Activated B cell treated with CpG ODN at 0.5 μM for 24 hours (primary cell): ENCODE measurements at places on chromosomes 5 and 9.

GRCh38 chr5:14996997-14997396 is 125.4 kb upstream of the ANKH start:
- peaks cover 2% of the 10 kb centered on the region for H3K36me3 ChIP-seq
- no peaks in the 10 kb centered on the region for H3K27me3 ChIP-seq
- peak overlapping the region; percentile 15 for H3K4me3 ChIP-seq
- DNase-seq = no peak

- peaks cover 60% of the 10 kb centered on the region for H3K36me3 ChIP-seq
- DNase-seq = no peak
- H3K4me3 ChIP-seq = no peak overlapping the region
- no peak overlapping the region for H3K27ac ChIP-seq
Observed at GRCh38 chr9:71690689-71691435, 77.5 kb downstream of the CEMIP2 start.

- DNase-seq = peak; percentile 48
- peaks cover 29% of the 10 kb centered on the region for H3K4me1 ChIP-seq
- H3K27ac ChIP-seq = peak overlapping the region; percentile 80
- H3K36me3 ChIP-seq = no peaks in the 10 kb centered on the region
- H3K27me3 ChIP-seq = peaks cover 10% of the 10 kb centered on the region
Observed at GRCh38 chr5:181160152-181160754, 12.9 kb downstream of the OR2V2 start.

DNA sequence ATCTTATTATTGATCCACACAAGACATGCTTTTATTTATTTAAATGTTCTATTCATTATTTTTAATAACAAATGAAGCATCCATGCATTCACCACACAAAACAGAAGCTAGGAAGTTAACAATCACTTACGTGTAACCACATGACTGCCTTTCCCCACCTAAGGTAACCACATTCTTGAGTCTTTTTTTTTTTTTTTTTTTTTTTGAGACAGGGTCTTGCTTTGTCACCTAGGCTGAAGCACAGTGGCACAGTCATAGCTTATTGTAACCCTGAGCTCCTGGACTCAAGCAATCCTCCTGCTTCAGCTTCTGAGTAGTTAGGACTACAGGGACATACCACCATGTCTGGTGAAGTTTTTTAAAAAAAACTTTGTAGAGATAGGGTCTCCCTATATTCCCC is 133.0 kb downstream of the DOCK2 start:
- no peak for DNase-seq
- no peaks in the 10 kb centered on the region for H3K27me3 ChIP-seq
- no peak overlapping the region for H3K27ac ChIP-seq
- no peak overlapping the region for H3K4me3 ChIP-seq
- peaks cover 83% of the 10 kb centered on the region for H3K36me3 ChIP-seq

- H3K27me3 ChIP-seq = no peaks in the 10 kb centered on the region
- no peak overlapping the region for H3K4me3 ChIP-seq
- no peak for DNase-seq
- H3K36me3 ChIP-seq = no peaks in the 10 kb centered on the region
Observed at GRCh38 chr9:4674783-4675182, 4.6 kb upstream of the CDC37L1 start.

DNA sequence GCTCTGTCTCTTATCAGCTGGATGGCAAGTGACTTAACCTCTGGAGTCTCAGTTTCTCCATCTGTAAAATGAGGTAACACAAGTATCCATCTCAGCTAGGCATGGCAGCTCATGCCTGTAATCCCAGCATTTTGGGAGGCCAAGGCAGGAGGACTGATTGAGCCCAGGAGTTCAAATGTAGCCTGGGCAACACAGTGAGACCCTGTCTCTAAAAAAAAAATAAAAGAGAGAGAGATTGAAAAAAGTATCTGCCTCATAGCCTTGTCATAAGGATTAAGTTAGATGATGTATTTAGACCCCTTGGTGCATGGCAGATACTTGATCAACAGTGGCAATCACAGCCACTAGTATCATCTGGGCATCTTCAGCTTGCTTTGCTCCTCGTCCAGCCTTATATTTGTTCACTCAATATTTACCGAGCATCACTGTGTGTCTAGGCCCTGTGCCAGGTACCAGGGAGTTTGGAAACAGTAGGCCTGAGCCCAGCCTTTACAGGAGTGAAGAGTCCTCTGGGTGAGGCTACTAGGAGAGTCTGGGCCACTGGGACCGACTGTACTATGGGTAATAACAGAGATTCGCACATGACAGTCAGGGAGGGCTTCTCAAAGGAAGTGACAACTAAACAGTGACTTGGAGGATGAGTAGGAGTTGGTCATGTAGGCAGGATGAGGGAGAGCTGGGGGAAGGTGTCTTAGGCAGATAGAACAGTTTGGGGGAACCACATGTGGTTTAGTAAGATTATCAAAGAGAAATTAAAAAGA is 34.2 kb downstream of the CORO2A start:
- H3K27ac ChIP-seq = no peak overlapping the region
- no peaks in the 10 kb centered on the region for H3K36me3 ChIP-seq
- no peaks in the 10 kb centered on the region for H3K27me3 ChIP-seq

DNA sequence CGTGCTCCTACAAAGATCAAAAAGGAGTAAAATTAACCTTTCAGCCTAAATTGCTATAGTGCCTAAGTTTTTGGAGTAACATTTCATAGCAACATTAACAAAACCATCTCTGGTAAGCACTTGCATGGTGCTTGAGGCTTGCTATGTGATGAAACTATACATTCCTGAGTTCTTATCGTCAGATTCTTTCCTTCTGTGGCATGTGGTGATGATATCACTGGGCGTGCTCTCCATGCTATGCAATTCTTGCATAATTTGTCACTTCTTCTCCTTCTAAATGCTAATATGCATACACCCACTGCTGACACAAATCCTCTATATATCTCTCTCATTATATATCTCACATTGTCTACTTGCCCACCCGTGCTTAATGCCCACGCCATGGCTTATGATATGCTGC is 2019.9 kb downstream of the MAT2B start:
- no peaks in the 10 kb centered on the region for H3K4me1 ChIP-seq
- no peak for DNase-seq
- no peak overlapping the region for H3K4me3 ChIP-seq
- H3K27me3 ChIP-seq = no peaks in the 10 kb centered on the region
- H3K36me3 ChIP-seq = no peaks in the 10 kb centered on the region
- no peak overlapping the region for H3K27ac ChIP-seq

GRCh38 chr5:42912184-42912798 is 100.6 kb upstream of the SELENOP start:
- no peak for DNase-seq
- no peaks in the 10 kb centered on the region for H3K36me3 ChIP-seq
- H3K4me3 ChIP-seq = no peak overlapping the region
- H3K27me3 ChIP-seq = peaks cover under 1% of the 10 kb centered on the region

DNA sequence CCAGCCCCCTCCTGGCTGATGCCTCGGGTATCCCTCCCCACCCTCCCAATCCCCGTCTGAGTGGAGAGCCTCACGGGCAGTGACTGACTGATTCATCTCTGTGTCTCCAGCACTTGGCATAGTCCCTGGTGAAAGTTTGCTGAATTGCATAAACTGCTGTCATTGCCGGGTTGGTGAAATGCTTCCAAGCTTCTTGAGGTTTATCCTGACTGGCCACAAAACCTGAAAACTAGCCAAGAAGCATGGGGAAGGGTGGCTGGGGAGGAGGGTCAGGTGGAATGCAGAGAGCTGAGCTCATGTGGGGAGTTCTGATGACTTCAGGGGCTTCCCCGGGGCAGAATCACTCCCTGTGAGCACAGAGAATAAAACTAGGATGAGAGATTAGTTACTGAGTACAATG is 56.9 kb upstream of the GGTA1 start:
- no peak overlapping the region for H3K4me3 ChIP-seq
- no peak overlapping the region for H3K27ac ChIP-seq
- peaks cover 23% of the 10 kb centered on the region for H3K4me1 ChIP-seq
- no peak for DNase-seq

DNA sequence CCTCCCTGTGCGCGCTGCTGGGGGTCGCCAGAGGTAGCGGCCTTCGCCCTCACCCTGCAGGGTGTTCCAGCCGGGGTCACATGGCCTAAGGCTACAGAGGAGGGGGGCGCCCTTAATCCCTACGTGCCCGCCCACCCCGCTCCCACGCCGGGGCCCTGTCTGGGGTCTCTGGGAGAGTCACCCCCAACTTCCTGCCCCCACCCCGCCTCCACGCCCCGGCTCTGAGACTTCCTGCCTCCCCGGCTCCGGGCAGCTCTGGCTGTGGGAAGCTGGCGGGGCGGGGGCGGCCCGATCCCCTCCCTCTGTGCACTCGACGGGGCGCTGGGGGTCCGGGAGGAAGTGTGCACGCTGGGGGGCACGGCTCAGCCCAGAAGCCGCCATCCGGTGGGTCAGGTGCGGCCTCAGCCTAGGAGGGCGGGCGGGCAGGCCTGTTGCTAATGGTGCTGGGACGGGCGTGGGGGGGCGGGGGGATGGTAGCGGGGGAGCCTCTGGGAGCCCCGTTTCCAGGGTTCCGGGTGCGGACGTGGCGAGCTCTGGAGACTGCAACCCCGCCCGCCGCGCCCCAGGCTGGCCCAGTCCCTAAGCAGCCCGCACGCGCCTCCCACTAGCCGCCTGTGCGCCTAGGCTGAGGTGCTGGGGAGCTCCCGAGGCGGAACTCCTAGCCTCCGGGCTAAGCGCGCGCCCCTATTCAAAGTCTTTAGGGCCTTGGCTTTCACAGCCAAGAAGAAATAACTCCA is 61.6 kb downstream of the CXXC5 start:
- peaks cover 37% of the 10 kb centered on the region for H3K4me1 ChIP-seq
- H3K27ac ChIP-seq = peak overlapping the region; percentile 69
- no peaks in the 10 kb centered on the region for H3K36me3 ChIP-seq
- peak overlapping the region; percentile 70 for H3K4me3 ChIP-seq

DNA sequence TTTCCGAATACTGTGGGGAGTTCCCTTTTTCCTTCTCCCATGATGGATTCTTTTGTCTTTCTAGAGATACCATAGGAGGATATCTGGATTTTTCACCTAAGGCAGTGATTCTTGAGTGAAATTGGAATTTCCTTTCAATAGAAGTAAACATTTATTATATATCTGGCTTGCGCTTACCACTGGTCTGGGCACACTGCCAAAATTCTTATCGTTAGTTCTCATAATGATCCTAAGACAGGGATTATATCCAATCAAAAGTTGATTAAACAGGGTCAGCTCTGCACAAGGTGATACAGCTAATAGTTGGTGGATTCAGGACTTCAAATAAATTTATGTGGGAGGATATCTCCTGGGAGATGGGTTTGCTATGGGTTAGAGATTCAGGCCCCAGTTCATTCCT is 9.6 kb downstream of the TLE4 start:
- DNase-seq = no peak
- H3K36me3 ChIP-seq = peaks cover 20% of the 10 kb centered on the region
- no peak overlapping the region for H3K27ac ChIP-seq

- H3K4me1 ChIP-seq = no peaks in the 10 kb centered on the region
- no peaks in the 10 kb centered on the region for H3K36me3 ChIP-seq
- peaks cover 2% of the 10 kb centered on the region for H3K27me3 ChIP-seq
- no peak for DNase-seq
Observed at GRCh38 chr9:81871695-81872094, 56.5 kb upstream of the SPATA31D4 start.

DNA sequence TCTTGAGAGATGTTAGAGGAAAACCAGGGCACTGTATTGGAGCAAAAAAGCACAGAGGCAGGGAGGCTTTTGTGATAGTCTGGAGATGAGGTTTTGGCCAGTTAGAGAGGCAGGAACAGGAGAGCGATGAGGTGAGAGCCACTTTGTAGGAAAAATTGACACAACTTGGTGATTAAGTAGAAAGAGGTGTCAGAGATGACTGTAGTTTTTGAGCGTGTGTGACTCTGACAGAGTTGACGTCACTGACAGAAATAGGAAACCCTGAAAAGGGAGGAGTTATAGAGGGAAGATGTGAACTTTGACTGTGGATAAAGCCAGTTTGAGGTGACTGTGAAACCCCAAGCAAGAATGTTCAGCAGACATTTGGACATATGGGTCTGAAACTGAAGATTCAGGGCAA is 15.7 kb downstream of the NFX1 start:
- H3K27me3 ChIP-seq = no peaks in the 10 kb centered on the region
- H3K4me3 ChIP-seq = no peak overlapping the region
- H3K36me3 ChIP-seq = peaks cover 72% of the 10 kb centered on the region

DNA sequence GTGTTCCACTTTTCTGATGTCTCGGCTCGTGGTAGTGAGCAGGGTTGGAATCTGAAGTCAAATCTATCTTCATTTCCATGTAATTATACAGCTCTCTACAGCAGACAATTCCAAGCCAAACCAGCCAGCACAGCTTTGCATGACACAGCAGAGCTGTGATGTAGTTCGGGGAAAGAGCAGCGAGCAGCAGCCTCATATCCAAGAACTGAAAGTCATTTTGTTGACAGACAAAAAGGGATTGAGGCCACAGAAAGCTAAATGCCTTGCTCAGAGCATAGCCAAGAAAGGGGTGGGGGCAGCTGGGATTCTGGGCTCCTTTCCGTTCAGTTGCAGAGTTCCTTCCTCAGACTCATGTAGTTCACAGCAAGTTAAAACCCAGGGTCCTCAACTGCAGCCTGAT is 32.1 kb downstream of the LCP2 start:
- DNase-seq = no peak
- H3K27me3 ChIP-seq = no peaks in the 10 kb centered on the region
- H3K36me3 ChIP-seq = peaks cover 6% of the 10 kb centered on the region
- no peak overlapping the region for H3K27ac ChIP-seq
- H3K4me3 ChIP-seq = no peak overlapping the region

DNA sequence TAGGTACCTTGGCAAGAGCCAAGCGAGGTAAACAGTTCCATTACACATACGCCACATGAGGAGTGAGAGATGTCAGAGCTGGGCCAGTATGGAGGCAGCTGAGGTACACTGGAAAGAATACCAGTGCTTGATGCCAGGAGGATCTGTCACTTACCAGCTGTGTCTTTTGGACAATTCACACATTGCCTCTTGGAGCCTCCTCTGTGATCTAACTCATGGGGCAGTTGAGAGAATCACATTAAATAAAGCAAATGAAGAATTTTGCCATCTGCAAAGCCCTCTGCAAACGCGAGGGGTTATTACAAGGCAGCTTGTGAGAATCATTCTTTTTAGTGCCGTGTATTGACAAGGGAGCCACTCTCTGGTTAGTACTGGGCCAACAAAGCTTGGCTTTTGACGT is 429.7 kb upstream of the KLF4 start:
- no peaks in the 10 kb centered on the region for H3K27me3 ChIP-seq
- H3K4me1 ChIP-seq = no peaks in the 10 kb centered on the region
- H3K27ac ChIP-seq = no peak overlapping the region
- H3K36me3 ChIP-seq = no peaks in the 10 kb centered on the region
- no peak for DNase-seq

- no peak overlapping the region for H3K27ac ChIP-seq
- no peak for DNase-seq
- no peaks in the 10 kb centered on the region for H3K27me3 ChIP-seq
- no peaks in the 10 kb centered on the region for H3K4me1 ChIP-seq
Observed at GRCh38 chr5:113546703-113547183, 33.2 kb downstream of the YTHDC2 start.

GRCh38 chr5:170269579-170269978 is 28.0 kb downstream of the LCP2 start:
- DNase-seq = no peak
- H3K27ac ChIP-seq = no peak overlapping the region
- peaks cover 25% of the 10 kb centered on the region for H3K4me1 ChIP-seq
- no peak overlapping the region for H3K4me3 ChIP-seq
- H3K36me3 ChIP-seq = no peaks in the 10 kb centered on the region
- no peaks in the 10 kb centered on the region for H3K27me3 ChIP-seq
